ENCODE measurements at places on chromosomes 3 and 15. TPM values are rescaled to one million over a fixed set of nuclear protein-coding genes. Genes with fewer than 3 reads are reported as not detected.
A peak's percentile ranks its signal among the peaks of the same experiment; 100 is the strongest.

DNA sequence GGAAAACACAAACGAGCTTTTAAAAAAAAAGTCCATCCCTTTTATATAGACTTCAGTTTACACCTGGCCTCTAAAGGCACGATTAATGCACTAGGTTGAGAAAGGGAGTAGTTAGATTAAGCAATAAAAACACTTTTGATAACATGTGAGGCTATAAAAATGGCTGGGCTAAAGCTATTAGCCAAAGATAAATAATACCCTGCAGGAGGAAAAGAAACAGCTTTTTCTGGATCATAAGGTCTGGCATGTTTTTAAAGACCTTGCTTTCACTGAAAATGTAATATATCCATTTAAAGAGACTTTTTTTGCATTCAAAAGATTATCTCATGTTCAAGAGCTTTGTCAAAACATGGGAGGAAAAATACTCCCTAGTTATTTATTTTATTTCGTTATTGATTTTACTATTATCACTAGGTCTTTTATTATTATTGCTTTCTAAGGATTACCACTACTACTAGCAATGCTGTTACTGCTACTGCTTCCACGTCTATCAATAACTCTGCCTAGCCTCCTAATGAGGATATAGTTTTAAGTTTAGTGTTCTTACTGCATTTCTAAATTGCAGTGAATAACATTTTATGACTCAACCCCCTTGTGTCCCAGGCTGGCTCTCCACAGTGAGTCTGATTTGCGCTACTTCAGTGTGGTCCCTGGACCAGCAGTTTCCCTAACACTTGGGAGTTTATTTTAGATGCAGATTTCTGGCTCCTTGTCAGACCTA is 93.4 kb downstream of the THRB start:
- H3K27me3 ChIP-seq, result no peaks in the 10 kb centered on the region
- H3K4me3 ChIP-seq, result no peak overlapping the region
- H3K4me1 ChIP-seq, result peaks cover 2% of the 10 kb centered on the region
- DNase-seq, result no peak
- H3K36me3 ChIP-seq, result no peaks in the 10 kb centered on the region

- H3K4me3 ChIP-seq, result no peak overlapping the region
- no peaks in the 10 kb centered on the region for H3K27me3 ChIP-seq
- H3K27ac ChIP-seq, result no peak overlapping the region
- peak; percentile 64 for DNase-seq
- H3K36me3 ChIP-seq, result no peaks in the 10 kb centered on the region
These were observed 60.1 kb downstream of the PCOLCE2 start for GRCh38 chr3:142828703-142829305.

GRCh38 chr3:154334973-154335420 is 10.7 kb upstream of the DHX36 start:
- no peaks in the 10 kb centered on the region for H3K27me3 ChIP-seq
- H3K36me3 ChIP-seq, result no peaks in the 10 kb centered on the region
- no peaks in the 10 kb centered on the region for H3K4me1 ChIP-seq
- H3K27ac ChIP-seq, result no peak overlapping the region

DNA sequence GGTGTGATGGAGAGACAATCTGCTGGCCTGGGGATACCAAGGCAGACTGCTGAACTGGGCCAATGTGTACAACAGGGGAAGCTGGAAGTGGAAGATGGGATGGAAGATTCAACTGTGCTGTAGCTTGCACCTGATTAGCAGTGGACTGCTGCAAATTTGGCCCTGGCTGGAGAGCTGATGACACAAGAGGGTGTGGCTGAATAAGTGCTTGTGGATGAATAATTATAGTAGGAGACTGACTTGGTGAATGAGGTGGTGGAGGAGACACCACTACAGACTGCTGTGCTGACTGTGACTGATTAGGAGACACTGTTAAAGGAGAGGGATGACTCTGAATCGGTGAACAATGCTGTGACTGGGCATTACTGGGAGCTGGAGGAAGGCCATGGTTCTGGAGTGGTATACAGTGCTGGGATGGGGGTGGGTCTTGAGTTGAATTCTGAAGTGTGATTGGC is 52.5 kb downstream of the PHC3 start:
- no peak for DNase-seq
- no peaks in the 10 kb centered on the region for H3K4me1 ChIP-seq
- peaks cover 36% of the 10 kb centered on the region for H3K36me3 ChIP-seq
- H3K4me3 ChIP-seq, result no peak overlapping the region

- DNase-seq, result no peak
- no peak overlapping the region for H3K27ac ChIP-seq
- no peaks in the 10 kb centered on the region for H3K36me3 ChIP-seq
- H3K4me1 ChIP-seq, result no peaks in the 10 kb centered on the region
These were observed 9.5 kb upstream of the APBA2 start for GRCh38 chr15:28876131-28876844.

- H3K27me3 ChIP-seq, result no peaks in the 10 kb centered on the region
- H3K4me3 ChIP-seq, result no peak overlapping the region
- peak overlapping the region; percentile 45 for H3K27ac ChIP-seq
- H3K36me3 ChIP-seq, result no peaks in the 10 kb centered on the region
- H3K4me1 ChIP-seq, result no peaks in the 10 kb centered on the region
- DNase-seq, result no peak
These were observed 452.1 kb upstream of the PPP2R3A start for GRCh38 chr3:135513106-135514059.

DNA sequence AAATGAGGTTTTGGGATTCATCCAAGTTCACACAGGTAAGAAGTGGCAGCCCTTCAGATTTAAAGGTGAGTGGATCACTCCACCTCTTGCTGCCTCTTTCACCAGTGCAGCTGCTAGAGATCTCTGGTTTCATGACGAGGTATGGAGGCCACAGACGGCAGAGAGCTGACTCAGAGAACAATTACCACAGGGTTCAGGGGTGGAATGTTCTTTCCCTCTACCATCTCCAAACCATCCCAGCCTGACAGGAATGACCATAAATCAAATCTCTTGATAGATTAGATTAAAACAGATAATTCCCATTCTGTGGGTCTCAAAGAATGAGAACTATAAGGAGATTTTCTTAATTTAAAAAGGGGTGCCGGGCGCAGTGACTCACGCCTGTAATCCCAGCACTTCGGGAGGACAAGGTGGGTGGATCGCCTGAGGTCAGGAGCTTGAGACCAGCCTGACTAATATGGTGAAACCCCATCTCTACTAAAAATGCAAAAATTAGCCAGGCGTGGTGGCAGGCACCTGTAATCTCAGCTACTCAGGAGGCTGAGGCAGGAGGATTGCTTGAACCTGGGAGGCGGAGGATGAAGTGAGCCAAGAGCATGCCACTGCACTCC is 174.2 kb upstream of the ATP11B start:
- H3K4me3 ChIP-seq, result no peak overlapping the region
- no peaks in the 10 kb centered on the region for H3K27me3 ChIP-seq
- H3K27ac ChIP-seq, result no peak overlapping the region
- H3K36me3 ChIP-seq, result no peaks in the 10 kb centered on the region

GRCh38 chr3:43752905-43753304 is 62.2 kb downstream of the ABHD5 start:
- H3K4me1 ChIP-seq, result peaks cover 6% of the 10 kb centered on the region
- no peak overlapping the region for H3K27ac ChIP-seq
- H3K4me3 ChIP-seq, result no peak overlapping the region
- no peaks in the 10 kb centered on the region for H3K27me3 ChIP-seq

DNA sequence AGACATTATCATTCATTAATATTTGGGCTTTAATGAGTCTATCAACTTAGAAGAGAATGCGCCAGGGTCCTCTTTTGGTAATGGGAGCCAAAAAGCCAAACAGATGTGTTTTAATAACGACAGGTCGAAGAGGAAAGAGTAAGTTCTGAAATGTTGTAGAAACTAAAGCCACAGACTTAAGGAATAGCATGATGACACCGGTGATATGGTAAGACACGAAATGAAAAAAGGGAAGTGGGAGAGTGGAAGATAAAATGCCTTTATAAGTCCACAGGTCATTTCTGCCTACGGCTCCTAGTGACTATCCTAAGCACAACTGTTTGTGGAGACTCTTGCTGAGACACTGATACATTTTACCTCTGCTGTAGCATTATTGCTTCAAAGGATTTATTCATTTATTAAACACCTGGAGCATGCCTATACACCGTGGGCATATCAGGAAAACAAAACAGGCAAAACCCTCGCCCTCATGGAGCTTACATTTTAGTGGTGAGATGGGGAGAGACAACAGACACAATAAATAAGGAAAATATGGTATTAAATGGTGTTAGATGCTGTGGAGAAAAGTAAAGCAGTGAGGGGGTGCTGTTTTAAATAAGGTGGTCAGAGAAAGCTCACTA is 11.7 kb upstream of the CD47 start:
- no peak overlapping the region for H3K27ac ChIP-seq
- no peak for DNase-seq
- H3K36me3 ChIP-seq, result no peaks in the 10 kb centered on the region

- no peak overlapping the region for H3K4me3 ChIP-seq
- no peak overlapping the region for H3K27ac ChIP-seq
- no peaks in the 10 kb centered on the region for H3K27me3 ChIP-seq
- no peaks in the 10 kb centered on the region for H3K4me1 ChIP-seq
- no peak for DNase-seq
- no peaks in the 10 kb centered on the region for H3K36me3 ChIP-seq
These were observed 975.3 kb upstream of the GBE1 start for GRCh38 chr3:82736696-82737277.

DNA sequence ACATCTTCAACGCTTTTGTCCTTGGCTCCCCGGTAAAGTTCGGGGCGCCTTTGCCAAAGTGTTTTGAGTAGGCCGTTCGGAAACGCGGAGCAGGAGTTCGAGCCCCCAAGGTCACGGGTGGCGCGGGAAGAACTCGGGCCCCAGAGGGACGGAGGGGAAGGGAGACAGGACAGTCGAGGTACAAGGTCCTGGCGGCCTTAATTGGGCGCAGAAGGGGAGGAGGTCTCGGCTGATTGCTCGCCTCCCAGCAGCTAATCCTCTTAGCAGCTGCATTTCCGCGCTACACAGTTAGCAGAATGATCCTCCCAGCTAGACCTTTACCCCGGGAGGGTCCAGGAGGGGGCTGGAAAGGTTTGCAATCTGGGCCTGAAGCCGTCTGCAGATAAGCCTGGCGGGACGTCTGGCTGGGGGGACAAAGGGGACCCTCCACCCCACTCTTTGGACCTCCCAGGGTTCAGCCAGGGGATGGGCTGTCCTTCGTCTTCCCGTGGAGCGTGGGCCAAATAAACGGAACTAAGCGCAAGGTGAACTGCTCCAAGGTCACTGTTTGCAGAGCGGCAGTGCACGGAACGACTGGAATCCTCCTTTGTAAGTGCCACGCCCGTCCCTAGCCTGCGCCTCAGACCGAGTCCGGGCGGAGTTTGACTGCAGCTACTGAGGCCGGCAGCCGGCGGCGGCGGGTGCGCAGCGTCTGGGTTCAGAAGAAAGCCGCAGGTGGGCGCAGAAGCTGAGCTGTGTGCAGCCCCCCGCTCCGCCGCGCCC is 7.2 kb downstream of the EOMES start:
- DNase-seq, result no peak
- no peak overlapping the region for H3K4me3 ChIP-seq
- peaks cover 81% of the 10 kb centered on the region for H3K27me3 ChIP-seq
- H3K27ac ChIP-seq, result no peak overlapping the region
- no peaks in the 10 kb centered on the region for H3K36me3 ChIP-seq

GRCh38 chr15:36858423-36858822 is 241.9 kb downstream of the MEIS2 start:
- H3K36me3 ChIP-seq, result no peaks in the 10 kb centered on the region
- H3K27ac ChIP-seq, result no peak overlapping the region
- no peaks in the 10 kb centered on the region for H3K4me1 ChIP-seq
- H3K4me3 ChIP-seq, result no peak overlapping the region

GRCh38 chr15:74252291-74252690 is 16.2 kb downstream of the CCDC33 start:
- H3K27me3 ChIP-seq, result no peaks in the 10 kb centered on the region
- H3K36me3 ChIP-seq, result no peaks in the 10 kb centered on the region
- no peak overlapping the region for H3K4me3 ChIP-seq
- peaks cover 42% of the 10 kb centered on the region for H3K4me1 ChIP-seq
- DNase-seq, result no peak

DNA sequence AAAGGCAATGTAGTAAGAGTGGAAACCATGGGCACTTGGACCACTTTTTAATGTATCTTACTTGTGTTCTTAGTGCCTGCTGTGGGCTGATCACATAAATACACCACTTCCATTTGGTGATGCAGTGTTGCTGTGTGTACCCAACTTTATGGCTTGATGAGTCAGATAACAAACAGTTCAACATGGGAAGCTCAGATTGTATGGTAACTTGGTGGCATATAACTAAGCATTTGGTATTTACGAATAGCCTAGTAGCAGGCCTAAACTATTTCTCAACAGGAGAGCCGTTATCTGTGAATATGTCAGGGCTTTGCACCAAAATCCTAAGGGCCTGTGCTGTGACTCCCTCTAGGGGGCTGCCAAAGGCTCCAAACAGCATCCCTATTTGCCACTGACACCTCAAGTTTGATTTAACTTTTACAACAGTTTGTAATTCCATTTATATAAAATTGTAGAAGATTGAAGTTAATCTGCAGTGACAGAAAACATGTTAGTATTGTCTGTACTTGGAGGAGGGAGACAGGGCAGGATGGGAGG is 640.4 kb upstream of the CADM2 start:
- no peaks in the 10 kb centered on the region for H3K27me3 ChIP-seq
- H3K4me3 ChIP-seq, result no peak overlapping the region
- H3K36me3 ChIP-seq, result no peaks in the 10 kb centered on the region
- no peak for DNase-seq
- H3K4me1 ChIP-seq, result no peaks in the 10 kb centered on the region

GRCh38 chr3:190326361-190326760 is 4.1 kb upstream of the CLDN1 start:
- DNase-seq, result no peak
- H3K27ac ChIP-seq, result no peak overlapping the region
- H3K4me1 ChIP-seq, result peaks cover 4% of the 10 kb centered on the region
- peaks cover 28% of the 10 kb centered on the region for H3K27me3 ChIP-seq

DNA sequence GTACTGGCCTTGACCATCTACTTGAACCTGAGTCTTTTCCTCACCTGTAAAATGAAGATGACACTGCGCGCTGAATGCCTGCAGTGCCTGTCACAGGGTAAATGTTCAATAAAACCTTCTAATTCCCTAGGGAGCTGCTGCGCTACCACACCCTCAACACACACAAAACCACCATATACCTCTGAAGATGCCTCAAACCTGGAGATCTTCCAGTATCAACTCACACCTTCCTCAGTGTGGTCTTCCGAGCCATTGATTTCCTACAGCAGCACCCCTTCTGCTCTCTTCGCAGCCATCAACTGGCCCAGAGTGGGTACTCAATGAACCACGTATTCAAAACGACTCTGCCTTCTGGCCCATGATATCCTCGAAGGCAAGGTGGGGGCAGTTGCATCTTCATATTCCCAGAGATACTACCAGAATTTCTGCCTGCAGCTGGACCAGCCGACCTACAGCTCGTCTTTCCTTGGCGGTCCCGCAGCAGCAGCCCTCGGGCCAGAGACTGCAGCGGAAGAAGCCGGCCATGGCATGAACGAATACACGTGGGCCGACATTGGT is 695 bp downstream of the RPL32 start:
- H3K4me3 ChIP-seq, result peak overlapping the region; percentile 78
- no peaks in the 10 kb centered on the region for H3K27me3 ChIP-seq
- H3K36me3 ChIP-seq, result peaks cover 44% of the 10 kb centered on the region

Gene IQCH
- polyA plus RNA-seq, result 0.81 TPM

Gene FETUB
- 0.05 TPM for polyA plus RNA-seq

Gene AGBL1
- not detected for polyA plus RNA-seq

Gene LDHAL6B
- polyA plus RNA-seq, result not detected

Gene MME
- polyA plus RNA-seq, result 286 TPM

Gene EFHB
- polyA plus RNA-seq, result 0.58 TPM

Gene ADGRG7
- polyA plus RNA-seq, result not detected
